ENCODE measurements at places on chromosomes 4 and X. TPM values are rescaled to one million over a fixed set of nuclear protein-coding genes. Genes with fewer than 3 reads are reported as not detected.

Gene COL4A5
- 22.9 TPM for total RNA-seq

Gene TRO
- total RNA-seq = 49.5 TPM

Gene AMBN
- not detected for total RNA-seq

Gene PRKG2
- 1.2 TPM for total RNA-seq

Gene EPGN
- total RNA-seq = not detected

GRCh38 chrX:140713174-140713539 lies 3.6 kb downstream of the LINC00632 start:
- DNase-seq = no peak

- DNase-seq = no peak
These were observed 57.2 kb downstream of the MFAP3L start for GRCh38 chr4:169968999-169969398.

GRCh38 chr4:88659055-88659889 lies 38.4 kb downstream of the NAP1L5 start:
- no peak for DNase-seq

GRCh38 chr4:80243274-80244018 lies 23.0 kb upstream of the FGF5 start:
- no peak for DNase-seq

DNA sequence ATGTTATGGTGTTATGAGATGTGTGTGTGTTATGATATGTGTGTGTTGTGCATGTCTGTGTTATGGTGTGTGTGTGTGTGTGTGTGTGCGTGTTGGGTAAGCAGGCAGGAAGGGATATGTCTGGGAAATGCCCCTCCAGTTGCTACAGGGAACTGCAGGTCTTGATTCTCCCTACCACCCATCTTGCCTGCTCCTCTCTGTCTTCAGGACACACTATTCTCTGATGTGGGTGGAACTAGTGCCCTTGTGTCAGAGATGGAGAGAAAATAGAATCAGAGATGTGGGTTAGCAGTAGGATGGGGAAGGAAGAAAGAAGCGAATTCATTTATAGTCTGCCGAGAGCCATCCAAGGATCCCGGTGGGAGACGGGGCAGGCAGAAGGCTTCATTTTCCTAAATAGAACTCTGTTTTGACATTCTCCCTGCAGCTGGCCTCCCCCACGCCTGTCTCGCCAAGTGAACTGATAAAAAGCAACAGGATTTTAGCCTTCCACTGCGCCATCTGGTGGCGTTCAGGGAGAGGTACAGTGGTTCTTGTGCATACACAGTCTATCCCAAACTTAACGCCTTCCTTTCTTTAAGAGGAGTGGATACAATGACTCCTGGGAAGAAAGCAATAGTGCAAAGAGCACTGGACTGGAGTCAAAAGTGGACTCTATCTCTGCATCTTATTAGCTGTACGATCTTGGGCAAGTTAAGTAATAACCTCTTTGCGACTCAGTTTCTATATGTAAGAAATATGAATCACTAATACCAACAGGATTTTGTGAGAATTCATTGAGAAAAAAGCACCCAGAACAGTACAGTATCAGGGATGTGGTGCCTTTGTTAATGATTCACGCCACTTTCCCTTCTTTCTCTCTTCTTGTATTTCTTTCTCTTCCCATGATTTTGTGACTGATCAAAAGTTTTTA lies 14.1 kb upstream of the MGST2 start:
- peak; percentile 79 for DNase-seq

DNA sequence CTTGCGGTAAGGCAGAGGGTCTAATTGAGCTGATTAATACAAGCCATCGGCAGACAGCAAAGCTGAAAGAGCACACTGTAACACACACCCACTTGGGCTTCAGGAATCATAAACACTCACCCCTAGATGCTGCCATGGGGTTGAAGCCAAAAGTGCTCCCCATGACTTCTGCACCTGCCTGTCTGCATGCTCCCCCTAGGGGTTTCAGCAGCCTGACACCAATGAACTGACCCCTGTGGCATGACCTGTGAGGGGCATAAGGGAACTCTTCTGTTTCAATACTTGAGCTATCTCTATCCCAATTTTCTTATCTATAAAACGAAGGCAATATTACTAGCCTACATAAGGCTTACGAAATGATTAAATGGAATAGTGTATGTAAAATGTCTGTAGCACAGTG lies 23.0 kb upstream of the IL13RA2 start:
- no peak for DNase-seq

GRCh38 chr4:43047058-43047457 lies 154.5 kb downstream of the GRXCR1 start:
- no peak for DNase-seq

GRCh38 chr4:4780729-4781244 lies 78.7 kb upstream of the MSX1 start:
- no peak for DNase-seq

DNA sequence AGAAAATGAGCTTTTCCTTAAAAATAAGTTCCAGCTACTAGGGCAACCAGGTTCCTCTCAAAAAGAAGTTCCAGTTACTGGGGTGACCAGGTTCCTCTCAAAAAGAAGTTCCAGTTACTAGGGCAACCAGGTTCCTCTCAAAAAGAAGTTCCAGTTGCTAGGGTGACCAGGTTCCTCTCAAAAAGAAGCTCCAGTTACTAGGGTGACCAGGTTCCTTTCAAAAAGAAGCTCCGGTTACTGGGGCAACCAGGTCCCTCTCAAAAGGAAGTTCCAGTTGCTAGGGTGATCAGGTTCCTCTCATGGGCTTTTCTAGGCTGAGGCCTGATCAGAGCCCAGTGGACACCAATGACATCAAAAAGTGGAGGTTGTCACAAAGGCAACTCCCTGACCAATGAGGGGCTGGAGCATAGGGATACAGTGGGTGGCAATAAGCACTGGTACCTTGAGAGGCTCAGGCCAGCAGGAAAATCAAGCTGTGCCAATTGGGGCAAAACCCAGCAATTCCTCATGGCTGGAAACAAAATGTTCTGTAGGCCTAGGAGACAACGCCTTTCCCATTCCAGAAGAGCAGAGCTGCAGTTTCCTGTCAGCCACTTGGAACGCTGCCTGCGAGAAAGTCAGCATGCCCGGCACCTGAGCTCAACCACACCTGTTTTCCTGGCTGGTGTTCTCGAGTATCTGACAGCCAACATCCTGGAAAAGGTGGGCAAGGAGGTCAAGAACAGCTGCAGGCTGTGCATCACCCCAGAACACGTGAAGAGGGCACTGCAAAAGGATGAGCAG lies 12.3 kb upstream of the SYTL5 start:
- no peak for DNase-seq

DNA sequence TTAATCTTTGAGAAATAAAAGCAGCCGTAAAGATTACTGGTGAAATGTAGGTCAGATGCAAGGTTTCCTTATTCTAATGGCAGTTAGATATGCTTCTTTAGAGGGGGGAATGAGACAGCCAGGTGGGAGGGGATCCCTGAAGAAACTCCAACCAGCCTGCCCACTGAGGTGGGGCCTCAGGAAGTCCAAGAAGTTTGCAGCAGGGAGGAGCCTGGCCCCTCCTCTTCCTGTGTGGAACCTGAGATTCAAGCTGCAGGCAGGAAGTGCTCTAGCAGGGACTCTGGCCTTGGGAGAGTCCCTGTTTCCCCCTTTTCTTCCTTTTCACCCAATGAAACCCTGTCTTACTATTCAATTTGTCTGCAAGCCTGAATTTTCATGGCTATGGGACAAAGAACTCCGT lies 101.4 kb upstream of the SLITRK2 start:
- DNase-seq = no peak

DNA sequence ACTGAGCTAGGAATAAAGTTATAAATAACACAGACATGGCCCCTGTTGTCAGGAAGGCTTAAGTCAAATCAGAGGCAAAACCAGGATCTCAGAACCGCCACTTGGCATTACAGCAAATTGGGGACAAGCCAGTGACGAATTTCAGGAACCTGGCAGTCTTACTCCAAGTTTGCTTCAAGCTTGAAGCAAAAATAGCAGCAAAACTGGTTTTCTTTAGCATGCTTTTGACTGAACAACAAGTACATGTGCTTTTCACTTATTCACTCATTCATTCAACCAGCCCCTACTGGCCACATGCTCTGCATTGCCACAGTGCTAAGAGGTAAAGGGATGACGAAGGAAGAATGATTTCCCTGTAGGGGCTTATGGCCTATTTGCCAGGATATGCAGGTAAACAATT lies 253.9 kb upstream of the PPARGC1A start:
- no peak for DNase-seq

DNA sequence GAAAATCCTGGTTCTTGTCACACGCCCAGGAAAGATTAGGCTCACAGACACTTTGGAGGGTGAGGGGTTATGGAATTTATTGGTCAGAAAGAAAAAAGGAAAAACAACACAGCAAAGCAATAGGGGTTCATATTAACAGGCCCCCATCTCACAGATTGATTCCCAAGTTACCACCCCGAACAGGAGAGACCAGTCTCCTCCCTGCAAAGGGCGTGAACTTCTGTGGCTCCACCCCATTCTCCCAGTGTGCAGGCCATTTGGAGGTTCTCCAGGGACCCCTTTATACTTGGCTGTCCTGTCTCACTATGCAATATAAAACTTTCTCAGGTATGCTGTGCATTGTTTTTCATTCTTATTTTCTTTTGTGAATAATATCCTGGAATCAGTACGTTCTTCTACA lies 7.4 kb downstream of the FGF2 start:
- DNase-seq = peak; percentile 55

DNA sequence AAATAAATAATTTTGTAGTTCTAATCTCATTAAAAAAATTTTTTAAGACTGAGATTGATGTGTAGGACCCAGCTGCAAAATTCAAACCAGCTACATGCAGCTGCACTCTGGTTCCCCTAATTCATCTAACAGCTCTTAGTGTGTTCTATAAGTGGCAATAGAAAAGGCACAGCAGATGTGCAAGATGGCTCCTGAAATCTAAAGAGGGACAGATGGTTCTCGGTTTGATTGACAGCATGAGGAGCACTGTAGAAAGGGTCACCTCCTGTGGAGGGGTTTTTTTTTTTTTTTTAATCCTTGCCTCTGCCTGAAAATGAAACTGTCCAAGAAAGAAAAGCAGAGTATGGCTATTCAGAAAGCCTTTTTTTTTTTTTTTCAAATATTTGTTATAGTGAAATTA lies 16.9 kb upstream of the OCIAD1 start:
- no peak for DNase-seq

DNA sequence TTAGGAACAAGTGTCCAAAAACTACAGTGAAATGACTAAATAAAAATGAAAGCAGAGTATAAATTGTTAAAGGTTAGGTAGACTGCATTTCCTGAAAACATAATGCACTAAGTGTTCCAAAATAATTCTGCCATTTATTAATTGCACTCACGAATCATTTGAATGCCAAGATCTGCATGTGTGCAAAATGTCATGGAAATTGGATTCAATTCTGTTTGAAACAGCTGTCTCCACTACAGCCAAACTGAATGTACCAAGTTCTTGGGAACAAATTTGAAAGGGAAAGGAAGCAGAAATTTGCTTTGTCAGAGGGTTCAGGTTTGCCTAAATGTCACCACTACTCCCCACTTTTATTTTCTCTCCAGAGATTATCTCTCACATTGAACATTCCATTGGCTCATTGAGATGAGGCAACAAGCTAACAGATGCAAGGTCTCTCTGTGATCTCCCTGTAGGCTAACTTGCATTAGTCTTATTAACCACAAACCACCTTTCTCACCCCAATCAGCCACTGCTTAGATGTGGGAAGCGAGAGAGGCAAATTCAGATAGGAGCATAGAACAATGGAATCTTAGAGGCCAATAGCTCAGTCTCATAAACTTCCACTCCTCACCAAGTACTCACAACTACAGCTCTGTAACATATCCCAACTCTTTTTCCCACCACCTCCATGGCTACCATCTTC lies 226.6 kb downstream of the KDR start:
- no peak for DNase-seq

- DNase-seq = no peak
These were observed 127.1 kb downstream of the ATRX start for GRCh38 chrX:77658886-77659285.

- DNase-seq = no peak
These were observed 13.3 kb downstream of the OFD1 start for GRCh38 chrX:13747836-13748235.

GRCh38 chrX:4909348-4909747 lies 1195.9 kb upstream of the PRKX start:
- DNase-seq = no peak

GRCh38 chr4:148333265-148333664 lies 108.9 kb downstream of the NR3C2 start:
- no peak for DNase-seq

- no peak for DNase-seq
These were observed 242.4 kb downstream of the ARHGAP24 start for GRCh38 chr4:85717351-85717750.

- DNase-seq = no peak
These were observed 56.4 kb downstream of the SPCS3 start for GRCh38 chr4:176376032-176376614.

DNA sequence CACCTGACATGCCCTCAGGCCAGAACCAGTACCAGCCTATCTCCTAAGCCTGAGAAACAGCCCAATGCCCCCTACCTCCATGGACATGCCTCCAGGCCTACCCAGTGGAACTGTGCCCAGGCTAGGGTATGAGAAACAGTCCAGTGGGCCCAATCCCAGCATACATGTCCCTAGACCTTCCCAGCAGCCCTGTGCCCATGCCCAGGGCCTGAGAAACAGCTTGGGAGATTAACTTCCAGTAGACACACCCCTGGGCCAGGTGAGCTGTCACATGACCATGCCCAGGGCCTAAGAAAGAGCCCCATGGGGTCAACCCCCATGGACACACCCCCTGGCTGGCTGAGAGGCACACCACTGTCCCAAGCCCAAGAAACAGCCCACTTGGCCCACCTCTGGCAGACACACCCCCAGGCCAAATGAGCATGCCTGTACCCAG lies 78.8 kb downstream of the CBR4 start:
- no peak for DNase-seq

GRCh38 chr4:156378033-156378665 lies 424.5 kb upstream of the CTSO start:
- DNase-seq = no peak

- DNase-seq = no peak
These were observed 85.3 kb upstream of the TLL1 start for GRCh38 chr4:165787516-165788274.

DNA sequence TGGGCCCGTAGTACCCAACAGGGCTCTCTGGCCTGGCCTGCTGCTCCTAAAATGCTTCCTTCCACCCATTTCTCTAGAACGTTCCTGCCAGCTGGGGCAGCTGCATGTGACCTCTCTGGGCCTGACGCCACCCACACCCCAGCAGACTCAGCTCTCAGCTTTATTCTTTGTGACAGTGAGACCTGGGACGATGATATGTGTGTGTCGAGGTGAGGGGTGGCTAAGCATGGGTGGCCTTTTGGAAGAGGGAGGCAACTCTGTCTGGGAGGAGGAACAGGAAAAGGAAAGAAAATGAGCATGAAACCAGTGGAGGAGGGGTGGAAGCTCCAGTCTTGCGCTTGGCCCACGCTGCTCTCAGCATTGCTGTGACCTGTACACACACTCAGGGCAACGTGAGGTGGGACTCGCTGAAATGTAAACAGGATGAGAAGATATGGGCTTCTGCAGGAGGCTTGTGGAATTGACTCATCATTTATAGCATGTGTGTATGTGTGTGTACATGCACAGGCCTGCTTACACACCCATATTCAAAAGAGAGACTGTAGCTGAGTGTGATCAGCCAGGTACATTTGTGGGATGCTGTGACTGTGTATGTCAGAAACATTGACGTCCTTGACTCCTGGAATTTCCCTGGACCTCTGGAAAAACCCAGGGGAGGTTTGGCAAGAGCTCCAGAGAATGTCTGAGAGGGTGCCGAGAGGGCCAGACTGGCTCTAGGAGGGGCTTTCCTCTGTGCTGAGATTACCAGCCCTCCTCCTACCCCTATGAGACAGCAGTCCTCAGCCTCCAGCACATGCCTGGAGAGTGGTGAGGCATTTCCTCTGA lies 137.9 kb downstream of the PJA1 start:
- DNase-seq = peak; percentile 20

- no peak for DNase-seq
These were observed 11.3 kb downstream of the RASSF6 start for GRCh38 chr4:73608689-73609594.

All from H1 (cell line).